ENCODE measurements at places on chromosomes 11 and 22. TPM values are rescaled to one million over a fixed set of nuclear protein-coding genes. Genes with fewer than 3 reads are reported as not detected.

- no peak for DNase-seq
Observed at GRCh38 chr11:33323421-33323820, 66.2 kb downstream of the HIPK3 start.

DNA sequence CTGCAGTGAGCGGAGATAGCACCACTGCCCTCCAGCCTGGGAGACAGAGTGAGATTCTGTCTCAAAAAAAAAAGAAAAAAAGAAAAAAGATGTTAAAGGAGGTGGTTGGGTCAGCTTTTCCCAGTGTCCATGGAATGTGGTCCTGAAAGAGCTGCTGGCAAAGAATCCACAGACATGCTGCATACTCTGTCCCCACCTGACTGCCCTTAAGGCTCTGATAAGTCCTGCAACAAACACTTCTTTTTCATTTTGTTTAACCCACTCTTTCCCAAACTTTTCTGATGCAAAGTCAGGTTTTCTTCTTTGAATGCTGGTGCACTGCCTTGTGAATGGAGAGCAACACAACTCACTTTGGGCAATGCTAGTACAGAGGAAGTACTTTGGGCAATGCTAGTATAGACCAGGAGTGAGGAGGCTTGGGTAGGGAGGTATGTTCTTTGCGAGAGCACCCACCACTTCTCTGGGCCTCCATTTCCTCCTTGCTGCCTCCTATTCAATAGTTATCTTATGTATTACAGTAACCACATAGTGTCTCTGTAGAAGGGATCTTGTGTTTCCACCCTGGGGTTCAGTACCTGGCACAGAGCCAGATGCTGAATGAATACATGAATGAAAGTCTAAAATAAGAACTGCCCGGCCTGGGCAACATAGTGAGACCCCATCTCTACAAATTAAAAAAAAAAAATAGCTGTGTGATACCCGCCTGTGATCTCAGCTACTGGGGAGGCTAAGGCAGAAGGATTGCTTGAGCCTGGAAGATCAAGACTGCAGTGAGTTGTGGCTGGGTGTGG is 18.9 kb downstream of the LIF start:
- no peak for DNase-seq

DNA sequence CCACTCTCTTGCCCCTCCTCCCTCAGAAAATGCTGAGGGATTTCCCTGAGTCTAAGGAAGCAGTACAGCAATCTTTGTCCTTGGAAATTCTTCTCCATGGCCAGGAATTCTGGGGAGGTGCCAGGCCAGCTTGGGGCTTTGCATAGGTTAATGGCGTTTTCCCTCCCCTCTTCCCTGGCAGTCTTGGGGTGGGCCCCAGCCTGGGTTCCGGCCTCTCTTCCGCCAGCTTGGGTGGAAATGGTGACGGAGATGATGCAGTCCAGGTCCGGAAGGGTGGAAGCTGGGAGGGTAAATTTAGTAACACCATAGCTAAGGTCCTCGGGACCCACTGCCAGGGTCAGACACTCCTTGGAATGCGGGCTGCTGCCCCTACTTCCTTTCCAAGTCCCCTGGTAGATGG is 5.0 kb downstream of the PHLDB1 start:
- no peak for DNase-seq

DNA sequence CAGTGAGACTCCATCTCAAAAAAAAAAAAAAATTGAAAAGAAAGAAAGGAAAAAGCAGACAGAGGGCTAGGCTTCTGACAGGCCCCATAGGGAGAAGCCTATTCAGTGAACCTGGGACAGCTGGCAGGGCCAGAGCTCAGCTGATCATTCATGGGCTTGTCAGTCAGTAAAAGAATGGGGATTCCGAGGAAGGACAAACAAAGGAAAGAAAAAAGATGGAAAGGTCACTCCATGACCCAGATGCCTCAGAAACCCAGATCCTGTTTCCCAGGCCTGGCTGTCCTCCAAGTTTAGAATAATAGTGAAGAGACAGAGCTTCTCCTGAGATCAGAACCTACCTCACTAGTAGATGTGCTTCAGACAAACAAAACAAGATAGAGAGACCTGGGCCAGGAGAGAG is 34.3 kb upstream of the ASPHD2 start:
- DNase-seq, result no peak

DNA sequence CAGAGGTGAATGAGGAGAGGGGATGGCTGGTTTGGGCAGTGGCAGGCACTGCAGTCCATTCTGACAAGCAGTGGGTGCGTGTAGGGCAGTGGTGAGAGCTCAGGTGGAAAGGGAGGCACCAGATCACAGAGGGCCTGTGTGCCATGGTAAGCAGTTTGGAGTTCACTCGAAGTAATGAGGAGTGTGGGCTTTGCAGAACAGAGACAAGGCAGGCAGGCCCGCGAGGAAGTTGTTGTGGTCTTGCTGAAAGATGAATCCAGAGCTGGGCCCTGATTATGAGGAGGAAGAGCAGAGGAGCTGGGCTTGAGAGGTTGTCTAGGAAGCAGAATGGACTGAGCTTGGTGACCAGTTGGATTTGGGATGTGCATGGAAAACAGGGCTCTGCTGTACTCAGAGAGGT is 1.6 kb upstream of the DNAJB13 start:
- DNase-seq, result no peak

- DNase-seq, result no peak
Observed at GRCh38 chr11:62817129-62817528, 11.9 kb upstream of the NXF1 start.

- no peak for DNase-seq
Observed at GRCh38 chr11:66880496-66881450, 23.9 kb downstream of the LRFN4 start.

DNA sequence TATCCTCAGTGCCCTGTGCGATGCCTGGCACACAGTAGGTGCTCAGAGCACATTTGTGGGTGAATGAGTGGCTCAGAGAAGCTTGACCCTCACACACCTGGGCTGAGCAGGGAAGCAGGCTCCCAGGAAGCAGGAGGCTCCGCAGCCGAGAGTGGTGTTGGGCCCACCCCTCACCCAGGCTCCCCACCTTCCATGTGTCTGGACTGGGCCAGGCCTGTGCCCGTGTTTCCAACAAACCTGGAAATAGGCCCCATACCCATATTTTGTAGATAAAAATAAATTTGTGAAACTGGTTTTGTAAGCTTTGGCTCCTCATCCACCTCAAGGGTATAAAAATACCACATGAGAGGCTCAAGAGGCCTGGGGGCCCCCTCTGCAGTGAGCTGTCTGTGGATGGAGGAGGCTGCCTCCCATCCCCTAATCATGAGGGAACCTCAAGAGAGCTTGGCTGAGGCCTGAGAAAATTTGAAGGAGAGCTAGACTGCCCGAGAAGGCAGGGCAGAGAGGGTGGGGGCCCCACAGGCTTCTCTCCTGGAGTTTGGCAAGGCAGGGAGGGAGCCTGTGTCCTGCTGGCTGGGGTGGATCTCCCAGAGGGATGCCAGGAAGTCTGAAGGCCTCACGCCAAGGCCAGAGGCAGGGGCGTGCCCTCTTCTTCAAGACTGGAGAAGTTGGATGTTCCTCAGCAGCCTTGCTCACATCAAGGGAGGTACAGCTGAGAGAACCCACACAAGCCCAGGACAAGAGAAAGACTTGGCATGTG is 147.0 kb upstream of the NECTIN1 start:
- DNase-seq, result no peak

GRCh38 chr11:111406589-111406988 is 27.5 kb upstream of the POU2AF1 start:
- DNase-seq, result no peak

- no peak for DNase-seq
Observed at GRCh38 chr11:124793466-124794278, 6.5 kb downstream of the MSANTD2 start.

DNA sequence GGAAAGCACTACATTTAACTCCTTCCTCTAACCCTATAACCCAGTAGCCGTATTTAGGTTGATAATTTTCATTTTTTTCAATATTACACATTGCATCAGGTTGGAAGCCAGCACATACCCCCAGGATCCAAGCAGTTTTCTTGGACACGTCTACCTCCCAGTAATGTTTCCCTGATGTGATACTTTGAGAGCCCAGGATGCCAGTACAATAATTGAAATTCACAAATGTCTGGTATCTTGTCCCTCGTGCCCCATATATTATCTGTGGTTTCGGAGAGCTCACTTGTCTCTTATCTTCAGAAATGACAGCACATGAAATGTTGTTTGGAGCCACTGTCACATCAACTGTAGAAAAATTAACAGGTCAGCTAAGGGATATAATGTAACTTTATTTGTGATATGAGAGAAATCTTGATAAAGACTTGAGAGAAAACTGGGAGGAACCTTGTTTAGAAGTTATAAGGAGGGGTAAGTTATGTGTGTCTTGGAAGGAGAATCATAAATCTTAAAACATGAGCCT is 19.8 kb downstream of the TRIM5 start:
- no peak for DNase-seq

DNA sequence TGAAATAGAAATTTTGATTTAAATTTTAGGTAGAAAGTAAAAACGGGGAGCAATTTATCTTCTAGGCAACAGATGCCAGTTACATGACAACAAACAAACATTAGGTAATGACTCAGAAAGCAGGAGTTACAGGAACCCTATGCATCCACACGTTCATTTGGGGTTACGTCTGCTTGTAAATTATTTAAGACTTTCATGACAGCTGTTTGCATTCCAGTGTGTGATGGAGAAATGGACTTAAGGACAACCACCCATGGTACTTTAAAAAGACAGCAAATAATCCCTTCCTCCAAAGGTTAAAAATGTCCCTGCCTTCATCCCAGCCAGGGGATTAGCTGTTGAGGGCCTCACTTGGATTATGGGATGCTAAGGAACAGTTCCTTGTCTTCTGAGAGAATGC is 11.8 kb downstream of the E2F8 start:
- DNase-seq, result no peak

DNA sequence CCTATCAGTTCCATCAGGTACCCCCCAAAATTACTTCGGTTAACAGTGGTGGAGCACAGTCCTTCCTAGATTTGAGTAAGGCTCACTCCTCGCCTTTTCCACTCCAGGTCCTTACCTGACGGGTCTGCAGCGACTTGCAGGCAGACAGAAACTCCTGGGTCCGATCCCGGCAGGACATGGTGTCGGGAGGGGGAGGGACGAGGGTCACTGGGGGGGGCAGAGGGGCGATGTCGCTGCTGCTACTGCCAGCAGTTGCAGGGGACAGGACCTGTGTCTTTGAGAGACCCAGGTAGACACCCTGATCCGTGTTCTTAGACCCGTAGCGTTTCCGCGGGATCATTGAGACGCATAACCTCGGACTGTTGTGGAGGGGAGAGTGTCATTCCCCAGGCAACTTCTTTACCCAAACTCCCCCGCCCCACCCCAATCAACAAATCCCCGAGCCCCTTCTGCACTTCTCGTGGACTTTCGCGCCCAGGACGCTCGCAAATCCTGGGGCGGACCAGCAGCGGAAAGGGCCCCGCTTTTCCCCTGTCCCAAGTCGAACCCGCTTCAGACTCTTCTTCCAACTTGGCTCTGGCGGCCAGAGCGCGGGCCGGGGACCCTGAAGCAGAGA is 839 bp downstream of the STX5 start:
- DNase-seq, result no peak

GRCh38 chr11:7534042-7534378 is 20.2 kb downstream of the PPFIBP2 start:
- no peak for DNase-seq

Gene SLC25A18
- total RNA-seq, result 18.9 TPM

Gene SORL1
- total RNA-seq, result 93.0 TPM
